ENCODE measurements at places on chromosomes 13 and 19.

- no peak for DNase-seq
These were observed 19.7 kb upstream of the SCEL start for GRCh38 chr13:77515785-77516184.

GRCh38 chr19:50024719-50025021 is 502 bp downstream of the VRK3 start:
- DNase-seq: no peak

DNA sequence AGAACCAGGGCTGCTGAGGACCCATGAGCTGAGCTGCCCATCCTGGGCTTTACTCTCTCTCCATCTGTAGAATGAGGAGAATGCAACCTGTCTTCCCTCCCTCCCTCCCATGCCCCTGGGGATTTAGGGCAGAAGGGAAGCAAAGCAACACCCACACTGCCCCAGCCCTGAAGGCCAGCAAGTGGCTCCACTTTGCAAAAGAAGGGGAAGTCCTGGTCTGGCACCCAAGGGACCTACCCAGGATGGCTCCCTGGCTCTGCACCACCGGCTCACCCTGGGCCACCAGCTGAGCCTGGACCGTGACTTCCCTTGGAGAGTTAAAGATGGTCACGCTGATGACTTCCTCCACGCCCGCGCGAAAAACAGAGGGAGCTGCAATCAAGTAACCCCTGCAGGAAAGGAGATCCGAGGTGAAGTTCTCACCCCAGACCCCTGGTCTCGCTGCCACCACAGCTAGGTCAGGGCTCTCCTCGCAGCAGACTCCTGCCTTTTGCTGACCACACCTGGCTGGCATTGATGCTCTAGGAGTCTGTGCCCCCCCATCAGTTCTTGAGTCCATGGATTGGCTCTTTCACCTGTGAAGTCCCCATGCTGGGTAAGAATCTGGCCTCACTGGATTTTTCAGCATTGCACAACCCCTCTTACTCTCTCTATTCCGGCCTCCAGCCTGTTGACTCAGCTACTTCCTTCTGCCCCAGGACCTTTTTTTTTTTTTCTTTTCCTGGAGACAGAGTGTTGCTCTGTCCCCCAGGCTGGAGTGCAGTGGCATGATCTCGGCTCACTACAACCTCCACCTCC is 4.6 kb downstream of the CPAMD8 start:
- no peak for DNase-seq

DNA sequence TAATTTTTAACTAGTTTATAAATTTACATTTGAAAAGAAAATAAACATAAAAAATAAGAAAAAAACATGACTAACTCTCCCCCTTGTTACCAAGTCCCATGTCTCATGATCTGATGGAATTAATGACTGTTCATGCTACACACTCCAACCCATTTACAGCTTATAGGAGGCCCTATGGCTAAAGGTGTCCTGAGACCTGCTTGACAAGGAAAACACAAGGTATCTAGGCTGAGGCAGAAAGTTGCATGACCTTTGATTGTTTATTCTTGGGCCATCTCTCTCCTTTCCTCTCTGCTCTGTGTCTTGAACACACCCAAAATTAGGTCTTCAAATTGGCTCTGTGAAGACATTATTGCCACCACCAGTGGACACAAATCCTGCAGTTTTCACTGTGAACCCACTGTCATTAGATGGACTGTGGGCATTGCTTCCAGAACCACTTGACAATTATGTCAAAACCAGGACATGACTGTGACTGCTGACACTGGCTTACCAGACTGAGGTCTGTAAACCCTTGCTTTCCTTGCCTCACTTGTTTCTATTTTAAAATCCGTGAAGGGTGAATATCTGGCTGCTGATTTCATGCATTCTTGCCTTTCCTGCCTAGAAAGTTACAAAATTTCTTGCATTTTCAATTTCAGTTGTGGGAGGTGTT is 386.5 kb upstream of the SPRY2 start:
- no peak for DNase-seq

DNA sequence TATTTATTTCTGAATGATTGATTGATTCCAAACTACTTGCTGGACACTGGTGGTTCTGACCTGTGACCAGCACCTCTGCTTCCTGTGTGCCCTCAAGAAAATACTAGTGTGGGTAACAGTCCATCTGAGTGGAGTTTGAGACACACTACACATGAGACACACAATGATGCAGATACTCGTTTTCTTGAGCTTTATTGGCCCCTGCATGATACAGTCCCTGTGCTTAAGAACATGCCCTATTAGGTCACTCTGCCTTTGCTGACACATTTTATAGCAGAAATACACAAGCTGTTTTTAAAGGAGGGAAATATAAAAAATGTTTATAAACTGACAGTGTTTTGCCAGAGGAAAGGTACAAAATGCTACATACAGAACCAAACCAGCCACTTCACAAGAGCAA is 126.9 kb downstream of the STK24 start:
- DNase-seq: no peak

DNA sequence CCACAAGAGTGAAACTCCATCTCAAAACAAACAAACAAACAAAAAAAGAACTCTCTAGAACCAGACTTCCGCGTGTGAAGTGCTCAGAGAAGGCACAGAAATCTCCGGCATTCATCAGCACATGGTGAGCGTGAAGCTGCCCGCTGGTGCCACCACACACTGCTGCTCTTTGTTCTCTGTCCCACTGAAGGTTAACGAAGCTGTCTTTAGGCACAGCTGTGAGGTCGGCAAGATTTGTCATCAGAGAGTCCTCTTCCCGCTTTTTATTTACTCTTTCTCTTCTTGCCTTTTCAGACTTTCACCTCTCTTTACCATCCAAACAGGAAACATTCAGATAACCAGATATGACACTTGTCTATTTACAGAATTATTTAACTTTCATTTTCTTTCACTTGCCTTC is 115.2 kb upstream of the ARGLU1 start:
- no peak for DNase-seq

DNA sequence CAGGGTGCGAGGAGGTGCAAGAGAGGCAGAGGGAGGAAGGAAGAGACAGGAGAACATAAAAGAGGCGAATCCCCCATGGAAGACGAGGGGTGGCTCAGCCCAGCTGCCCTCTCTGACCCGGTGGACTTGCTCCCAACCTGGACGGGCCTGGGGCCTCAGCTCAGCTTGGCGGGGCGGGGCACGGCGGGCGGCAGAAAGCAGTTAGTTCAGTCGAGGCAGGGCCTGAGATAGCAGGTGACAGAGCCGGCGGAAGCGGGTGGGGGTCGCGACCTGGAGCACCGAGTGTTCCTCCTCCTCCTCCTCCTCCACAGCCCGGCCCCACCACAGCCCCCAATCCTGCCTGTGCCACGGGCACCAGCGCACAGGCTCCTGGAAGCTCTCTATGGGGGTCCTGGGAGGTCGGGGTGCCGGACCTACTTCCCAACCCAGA is 7.0 kb upstream of the CACTIN start:
- no peak for DNase-seq

DNA sequence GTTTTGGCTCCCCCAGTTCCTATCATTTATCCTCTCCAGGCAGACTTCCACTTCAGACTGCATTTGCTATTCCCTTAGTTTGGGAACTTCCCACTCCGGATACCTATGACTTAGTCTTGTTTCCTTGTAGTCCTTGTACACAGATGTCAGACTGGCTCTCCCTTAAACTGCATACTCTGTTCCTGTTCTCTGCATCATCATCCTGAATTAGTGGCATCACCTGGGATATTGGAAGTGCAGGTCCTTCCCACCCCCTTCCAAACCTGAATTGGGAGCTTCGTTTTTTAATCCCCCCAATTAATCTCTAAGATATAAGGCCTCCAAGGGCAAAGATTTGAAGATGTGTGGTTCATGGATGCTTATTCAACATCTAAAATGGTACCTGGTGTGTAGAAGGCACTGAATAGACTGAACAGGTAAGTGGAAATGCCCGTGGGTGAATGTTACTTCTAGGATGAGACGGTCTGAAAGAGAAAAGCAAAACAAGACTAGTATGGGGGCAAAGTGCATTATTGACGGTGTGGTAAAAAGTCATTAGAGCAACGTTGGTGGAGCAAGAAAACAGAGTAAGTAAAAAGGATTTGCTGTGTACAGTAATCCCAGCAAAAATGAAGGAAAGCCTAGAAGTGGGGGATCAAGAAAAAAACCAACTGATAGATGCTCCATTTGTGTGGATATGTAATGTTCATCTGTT is 9.6 kb downstream of the MIR17HG start:
- no peak for DNase-seq
